Effector memory CD4-positive, alpha-beta T cell (primary cell): ENCODE measurements at places on chromosomes 12 and 14.

DNA sequence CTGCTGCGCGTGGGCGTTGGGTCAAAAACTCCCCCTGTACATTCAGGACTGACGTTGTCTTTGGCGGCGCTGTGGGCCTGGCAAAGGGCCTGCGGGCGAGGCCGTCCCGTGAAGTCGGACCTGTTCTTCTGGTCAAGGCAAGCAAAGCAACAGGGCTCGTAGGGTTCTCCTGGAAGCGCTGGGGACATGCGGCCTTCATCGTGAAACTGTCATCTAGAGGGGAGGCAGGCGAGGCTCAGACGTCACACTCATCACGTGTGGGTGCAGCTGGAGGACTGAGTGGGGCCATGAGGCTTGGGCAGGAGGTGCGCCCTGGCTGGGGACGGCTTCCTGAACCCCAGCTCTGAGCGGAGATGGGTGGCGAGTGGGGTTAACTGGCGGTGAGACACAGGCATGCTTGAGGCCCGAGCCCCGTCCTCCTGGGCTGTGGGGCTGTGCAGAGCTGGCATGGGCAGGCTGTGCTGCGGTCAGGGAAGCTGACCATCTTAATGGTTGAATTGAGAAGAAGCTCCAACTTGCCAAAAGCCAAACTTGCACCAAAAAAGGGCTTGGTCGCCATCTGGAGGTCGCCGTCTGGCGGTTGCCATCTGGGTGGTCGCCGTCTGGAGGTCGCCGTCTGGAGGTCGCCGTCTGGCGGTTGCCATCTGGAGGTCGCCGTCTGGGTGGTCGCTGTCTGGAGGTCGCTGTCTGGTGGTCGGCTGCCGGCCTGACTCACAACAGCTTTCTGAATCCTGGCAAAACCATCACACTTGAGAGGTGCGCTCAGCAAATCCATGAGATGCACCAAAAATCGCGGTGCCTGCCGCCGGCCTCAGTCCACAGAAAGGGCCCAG is 66.2 kb downstream of the NOC4L start:
- DNase-seq, result no peak

DNA sequence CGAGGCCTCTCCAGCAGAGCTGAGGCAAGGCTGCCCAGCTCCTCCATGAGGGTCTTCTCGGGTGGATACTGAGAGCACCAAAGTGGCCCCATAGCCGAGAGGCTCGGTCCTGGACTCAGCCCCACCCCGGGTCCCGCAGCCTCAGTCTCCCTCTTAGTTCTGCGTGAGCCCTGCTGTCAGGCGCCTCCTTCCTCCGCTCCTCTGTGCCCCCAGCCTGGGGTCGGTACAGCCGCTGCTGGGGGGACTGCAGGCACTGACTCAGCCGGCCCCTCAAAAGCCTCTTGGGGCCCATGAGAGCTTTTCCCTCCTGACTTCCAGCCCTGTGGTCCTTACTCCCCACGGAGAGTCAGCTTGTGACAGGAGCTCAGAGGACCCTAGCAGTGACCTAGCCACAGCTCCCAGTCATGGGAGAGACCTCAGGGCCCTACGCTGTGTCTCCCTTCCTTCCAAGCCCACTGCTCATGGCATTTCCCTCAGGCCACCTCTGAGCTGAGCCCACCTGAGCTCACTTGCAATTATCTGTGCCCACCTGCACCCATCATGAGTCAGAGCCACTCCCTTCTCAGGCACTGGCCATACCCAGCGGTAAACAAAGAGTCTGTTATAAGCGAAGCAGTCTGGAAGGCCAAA is 295.0 kb upstream of the RTL1 start:
- no peak for DNase-seq

DNA sequence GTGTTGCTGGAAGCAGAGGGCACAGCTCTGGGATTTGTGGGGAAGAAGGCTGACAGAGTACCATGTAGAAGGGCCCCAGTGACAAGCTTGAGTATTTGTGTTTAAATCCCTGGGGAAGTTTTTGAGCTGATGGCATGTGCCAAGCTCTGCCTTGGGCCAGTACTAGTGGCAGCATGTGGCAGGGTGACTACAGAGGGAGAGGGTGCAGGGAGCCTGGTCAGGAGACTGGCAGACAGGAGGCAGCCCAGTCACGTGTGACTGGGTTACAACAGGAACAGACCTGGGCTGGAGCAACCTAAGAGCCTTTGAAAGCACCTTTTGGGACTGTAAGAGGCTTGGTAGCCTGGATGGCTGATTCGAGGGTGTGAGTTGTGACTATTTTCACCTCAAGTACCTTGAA is 112.1 kb downstream of the TSPAN9 start:
- no peak for DNase-seq

DNA sequence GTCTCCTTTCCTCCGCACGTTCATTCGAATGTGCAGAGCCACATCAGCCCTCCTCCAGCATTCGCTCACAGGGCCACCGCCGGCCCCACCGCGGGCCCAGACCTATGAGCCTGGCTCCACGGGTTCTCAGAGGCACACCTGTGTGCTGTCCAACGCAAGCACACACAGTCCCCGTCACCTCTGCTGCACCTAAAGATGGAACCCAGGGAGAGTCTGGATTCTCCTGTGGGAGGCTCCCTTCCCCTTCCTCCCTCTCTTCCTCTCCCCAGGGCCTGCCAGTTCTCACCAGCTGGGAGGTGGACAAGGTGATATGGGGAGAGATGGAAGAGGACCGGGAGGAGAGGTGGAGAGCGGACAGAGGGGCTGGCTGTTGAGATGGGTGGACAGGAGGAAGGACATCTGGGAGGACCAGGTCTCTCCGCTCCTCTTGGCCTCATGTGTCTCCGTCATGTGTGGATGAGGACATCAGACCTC is 4.9 kb upstream of the AQP6 start:
- DNase-seq, result no peak

DNA sequence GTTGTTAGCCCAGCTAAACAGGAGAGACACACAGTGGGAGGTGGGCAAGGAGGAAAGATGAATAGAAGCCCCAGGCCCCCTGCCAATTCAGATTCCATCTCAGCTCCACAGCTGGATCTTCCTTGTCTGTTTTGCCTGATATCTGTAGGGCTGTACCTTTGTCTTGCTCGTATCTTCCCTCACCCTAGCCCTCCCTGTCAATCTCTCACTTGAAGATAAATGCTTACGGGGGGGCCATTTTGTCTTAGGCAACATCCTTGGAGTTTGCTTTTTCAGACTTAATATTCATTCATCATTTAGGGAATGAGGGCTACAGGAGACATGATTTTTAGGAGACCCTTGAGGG is 2.4 kb downstream of the KIF5A start:
- no peak for DNase-seq

GRCh38 chr14:102238131-102238530 is 66.8 kb downstream of the MOK start:
- no peak for DNase-seq

GRCh38 chr12:26102953-26103352 is 21.9 kb downstream of the BHLHE41 start:
- no peak for DNase-seq

GRCh38 chr14:78700236-78700635 is 530.1 kb downstream of the NRXN3 start:
- DNase-seq, result no peak

DNA sequence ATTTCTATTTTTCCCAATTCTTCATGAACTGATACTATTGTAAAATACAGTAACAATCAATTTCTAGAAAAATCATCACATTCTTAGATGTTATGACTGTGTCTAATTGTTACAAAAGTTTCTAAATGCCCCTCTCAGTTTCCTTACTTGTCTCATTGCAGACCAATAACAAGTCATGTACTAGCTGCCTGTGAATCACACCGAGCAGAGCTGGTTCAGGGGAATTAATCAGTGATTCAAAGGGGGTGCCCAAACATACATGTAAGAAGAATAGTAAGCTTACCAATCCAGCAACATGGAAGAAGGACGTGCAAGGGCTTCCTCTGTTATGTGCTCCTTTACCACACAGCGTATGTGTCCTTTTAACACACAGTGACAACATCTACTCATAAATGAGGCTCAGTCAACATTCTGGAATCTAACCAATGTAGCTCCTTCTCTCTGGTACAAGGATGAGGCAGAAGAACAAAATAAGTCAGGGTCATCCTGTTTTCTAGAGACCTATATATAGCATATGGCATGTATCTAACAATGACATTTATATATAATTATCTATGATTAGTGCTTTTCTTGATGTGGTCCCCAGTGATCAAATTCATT is 126.4 kb downstream of the SCN8A start:
- no peak for DNase-seq

DNA sequence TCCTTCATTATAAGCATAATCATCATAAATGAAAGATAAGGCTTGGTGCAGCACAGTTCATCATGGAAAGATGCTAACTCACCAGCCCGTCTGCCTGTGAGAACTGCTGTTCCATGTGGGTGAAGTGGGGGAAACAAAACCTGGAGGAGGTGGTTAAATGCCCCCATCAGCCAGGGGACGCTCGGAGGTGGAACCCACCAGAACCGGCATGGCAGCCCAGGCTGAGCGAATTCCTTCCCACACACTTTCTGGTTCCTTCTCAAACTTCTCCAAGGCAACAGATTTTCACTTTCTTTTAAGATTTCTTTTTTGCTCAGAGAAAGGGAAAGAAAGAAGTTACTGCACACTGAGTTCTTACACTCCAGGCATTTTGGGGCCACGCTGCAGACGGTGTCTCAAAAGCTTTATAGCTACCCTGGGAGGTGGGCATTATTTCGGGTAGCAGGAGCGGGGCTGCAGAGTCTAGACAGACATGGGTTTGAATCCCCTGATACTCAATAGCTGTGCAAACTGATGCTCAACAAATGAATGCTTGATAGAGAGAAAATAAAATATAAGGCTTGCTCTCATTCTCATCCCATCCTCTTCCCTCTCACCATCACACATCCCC is 190.7 kb downstream of the BCL11B start:
- DNase-seq, result no peak

DNA sequence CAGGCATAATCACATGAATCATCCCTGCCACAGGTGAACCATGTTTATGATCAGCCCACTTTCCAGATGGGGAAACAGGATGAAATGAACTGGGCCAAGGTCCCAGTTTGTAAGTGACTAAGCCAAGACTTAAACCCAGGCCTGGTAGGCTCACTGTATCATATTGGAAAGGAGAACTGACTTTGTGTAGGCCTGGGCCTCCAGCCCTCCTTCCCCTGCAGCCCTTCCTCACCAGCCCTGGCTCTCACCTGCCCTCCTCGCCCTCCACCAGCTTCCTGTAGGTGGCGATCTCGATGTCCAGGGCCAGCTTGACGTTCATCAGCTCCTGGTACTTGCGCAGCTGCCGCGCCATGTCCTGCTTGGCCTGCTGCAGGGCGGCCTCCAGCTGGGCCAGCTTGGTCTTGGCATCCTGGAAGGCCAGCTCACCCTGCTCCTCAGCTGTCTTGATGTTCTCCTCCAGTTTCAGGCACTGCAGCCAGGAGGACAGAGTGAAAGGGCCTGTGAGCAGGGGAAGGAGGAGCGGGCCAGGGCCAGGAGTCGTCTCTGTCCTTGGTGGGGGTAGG is 19.8 kb downstream of the KRT80 start:
- DNase-seq, result no peak

DNA sequence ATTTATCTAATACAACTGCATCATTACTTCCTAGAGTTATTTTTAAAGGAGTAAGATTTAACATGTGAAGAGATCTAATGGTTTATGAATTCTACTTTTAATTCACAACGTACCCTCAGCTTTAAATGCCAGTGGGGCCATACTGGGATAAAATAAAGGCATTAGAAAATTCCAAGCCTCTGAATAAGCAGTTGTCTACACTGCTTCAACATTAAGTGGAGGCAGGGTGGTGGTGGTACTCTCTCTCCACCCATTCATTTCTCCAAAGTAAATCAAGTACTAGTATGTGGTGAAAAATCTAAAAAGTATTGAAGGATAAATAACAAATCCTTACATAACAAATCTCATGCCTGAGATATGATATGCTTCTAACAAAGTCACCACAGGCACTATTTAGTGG is 52.4 kb downstream of the FERMT2 start:
- DNase-seq, result no peak

- DNase-seq, result no peak
Measured at GRCh38 chr14:57189070-57189469, 79.6 kb downstream of the EXOC5 start.

DNA sequence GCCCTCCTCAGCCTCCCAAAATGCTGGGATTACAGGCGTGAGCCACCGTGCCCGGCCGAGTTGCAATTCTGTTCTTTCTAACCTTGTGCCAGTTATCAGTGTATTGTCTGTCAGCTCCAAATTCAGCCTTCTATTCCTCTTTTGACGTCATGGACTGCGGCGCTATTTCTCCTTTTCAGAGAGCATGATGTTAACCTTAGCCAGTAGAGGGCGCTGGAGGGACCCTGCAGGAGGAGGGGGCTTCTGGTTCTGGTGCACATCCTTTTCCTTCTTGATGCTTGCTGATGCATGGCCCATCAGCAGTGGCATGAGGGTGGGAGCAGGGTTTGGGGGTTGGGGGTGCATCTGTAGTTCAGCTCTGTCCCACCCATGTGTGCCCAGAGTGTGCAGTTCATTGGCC is 179.3 kb upstream of the RMST start:
- DNase-seq, result no peak

- no peak for DNase-seq
Measured at GRCh38 chr14:102822311-102822863, 45.1 kb downstream of the TRAF3 start.

GRCh38 chr14:61588419-61588901 is 106.9 kb upstream of the HIF1A start:
- no peak for DNase-seq

DNA sequence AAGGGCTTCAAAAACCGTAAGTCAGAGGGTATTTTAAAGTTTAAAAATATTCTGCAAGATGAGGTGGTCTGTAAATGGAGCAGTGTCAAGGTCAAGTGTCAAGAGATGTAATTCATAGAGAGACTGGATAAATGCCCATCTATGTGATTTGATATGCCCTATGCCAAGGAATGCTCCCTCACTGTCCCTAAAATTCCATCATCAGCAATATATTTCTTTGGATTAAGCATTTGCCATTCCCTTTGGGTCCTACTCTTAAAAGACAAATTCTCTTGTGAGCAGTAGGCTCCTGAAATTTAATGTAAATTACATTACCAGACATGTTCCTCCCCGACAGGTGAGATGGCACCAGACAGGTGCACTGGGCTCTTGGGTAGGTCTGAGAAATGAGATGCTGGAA is 16.0 kb upstream of the FOS start:
- DNase-seq, result no peak

DNA sequence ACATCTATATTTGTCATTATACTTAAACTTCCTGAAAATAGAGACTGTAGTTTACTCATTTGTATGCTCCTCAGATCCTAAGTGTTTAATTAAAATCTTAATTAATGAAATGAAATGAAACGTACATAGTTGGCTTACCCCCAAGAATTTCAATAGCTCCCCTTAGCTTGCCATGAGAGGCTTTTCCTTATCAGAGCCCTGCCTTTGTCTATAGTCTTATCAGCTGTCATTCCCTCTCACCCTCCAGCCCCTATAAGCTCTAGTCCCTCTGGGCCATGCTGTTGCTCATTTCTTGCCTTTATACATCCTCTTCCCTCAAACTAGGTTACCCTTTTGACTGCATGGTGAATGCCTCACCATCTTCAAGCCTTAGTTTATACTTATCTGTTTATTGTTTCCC is 1.1 kb upstream of the RTRAF start:
- no peak for DNase-seq
